ENCODE measurements at places on chromosomes 5 and 9.
A peak's percentile ranks its signal among the peaks of the same experiment; 100 is the strongest.

DNA sequence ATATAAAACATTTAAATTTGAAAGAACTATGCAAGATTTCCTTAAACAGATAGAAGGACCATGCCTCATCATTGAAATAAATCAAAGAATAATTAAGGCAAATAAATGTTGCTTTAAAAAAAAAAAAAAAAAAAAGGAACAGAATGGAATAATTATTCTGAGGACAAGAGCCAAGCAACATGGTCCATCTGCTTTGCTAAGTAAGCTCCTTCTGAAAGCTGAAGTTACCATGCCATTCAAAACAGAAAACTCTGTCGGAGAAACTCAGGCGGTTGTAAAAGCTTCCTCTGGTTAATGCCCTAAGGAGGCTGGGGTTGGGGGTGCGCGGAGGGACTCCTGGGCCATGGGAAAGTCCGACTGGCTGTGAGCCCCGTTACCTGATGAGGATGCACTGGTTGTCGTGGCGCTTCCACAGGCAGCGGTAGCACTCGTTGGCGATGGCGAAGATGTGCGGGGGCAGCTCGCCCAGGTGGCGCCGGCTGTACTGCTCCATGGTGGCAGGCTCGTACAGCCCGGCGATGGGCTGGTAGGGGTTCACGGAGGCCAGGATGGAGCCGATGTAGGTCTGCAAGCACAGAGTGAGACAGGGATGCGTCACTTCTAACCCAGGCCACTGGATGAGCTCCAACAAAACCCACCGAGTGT is 141.7 kb downstream of the MYO10 start:
- no peak for DNase-seq

- no peak for DNase-seq
Observed at GRCh38 chr5:173300389-173301047, 27.7 kb downstream of the STC2 start.

DNA sequence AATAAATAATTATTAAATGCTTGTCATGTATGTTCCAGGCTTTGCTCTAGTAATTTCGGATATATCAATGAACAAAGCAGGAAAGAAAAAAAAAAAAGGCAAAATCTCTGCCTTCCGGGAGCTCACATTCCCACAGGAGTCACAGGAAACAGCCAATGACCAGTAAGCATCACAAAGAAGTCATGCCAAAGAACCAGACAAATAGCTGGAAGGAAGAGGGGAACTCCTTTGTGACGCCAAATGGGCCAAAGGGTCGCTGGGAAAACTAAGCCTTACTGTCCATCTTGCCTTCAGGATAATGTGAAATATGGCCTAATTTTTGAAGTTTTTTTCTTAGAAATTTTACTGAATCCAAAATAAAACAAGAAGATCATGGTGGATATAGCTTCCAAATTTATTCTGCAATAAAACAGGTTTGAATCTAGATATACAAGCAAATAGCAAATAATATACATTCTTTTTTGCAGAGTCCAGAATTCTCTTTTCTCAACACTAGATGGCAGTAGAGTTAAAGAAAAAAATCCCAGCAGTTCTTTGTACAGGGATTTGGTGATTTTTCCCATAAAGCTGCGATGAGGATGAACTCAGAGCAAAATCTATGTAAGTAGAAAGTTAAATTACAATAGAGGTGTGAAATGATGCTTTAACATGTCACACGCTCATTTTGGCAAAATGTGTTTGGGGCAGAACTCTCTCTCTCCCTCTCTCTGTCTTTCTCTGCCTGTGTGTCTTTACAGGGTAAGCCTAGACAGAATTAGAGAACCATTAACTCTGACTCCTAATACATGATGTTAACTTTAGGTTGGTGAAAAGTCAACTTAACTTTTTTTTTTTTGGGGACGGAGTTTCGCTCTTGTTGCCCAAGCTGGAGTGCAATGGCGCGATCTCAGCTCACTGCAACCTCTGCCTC is 60.0 kb upstream of the TUT7 start:
- peak; percentile 66 for DNase-seq

DNA sequence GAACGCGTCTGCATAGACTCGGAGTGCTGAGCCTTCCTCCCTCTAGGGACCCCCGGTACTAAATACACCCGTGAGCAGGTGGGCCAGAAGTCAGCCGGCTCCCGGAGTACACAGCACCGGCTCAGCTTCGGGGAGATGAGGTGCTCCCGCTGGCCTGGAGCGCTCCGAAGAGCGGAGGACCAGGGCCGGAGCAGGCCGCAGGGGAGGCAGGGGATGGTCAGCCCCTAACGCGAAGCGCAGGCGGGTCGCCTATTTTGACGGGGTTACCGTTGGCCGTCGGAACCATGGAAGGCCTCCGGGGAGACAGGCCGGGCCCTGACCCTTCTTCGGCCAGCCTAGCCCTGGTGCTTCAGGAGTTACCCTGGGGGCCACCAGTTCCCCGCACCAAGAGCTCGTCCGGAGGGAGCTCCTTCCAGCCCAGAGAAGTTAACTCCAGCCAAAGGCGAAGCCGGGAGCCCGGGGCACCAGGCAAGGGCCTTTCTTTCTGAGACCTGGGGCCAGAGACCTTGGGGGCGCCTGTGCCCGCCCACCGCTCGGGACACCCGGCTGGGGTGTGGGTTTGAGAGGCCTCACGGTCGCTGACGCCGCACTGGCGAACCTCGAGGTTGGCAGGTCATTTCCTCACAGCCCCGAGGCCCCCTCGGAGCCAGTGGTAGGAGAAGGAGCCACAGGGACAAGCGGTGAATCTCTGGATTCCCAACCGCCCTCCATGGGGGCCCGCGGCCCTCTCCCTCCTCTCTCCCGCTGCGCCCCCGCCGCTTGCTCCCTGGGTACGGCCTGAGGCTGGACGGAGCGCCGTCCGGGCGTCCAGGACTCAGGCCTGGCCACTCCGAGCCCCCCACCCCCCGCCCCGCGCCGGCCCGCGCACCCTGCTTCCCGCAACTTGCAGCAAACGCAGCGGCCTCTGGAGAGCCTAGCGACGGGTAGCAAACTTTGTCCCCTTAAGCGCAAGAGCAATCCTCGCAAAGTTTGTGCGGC is 3.4 kb upstream of the IRX4 start:
- DNase-seq: no peak

DNA sequence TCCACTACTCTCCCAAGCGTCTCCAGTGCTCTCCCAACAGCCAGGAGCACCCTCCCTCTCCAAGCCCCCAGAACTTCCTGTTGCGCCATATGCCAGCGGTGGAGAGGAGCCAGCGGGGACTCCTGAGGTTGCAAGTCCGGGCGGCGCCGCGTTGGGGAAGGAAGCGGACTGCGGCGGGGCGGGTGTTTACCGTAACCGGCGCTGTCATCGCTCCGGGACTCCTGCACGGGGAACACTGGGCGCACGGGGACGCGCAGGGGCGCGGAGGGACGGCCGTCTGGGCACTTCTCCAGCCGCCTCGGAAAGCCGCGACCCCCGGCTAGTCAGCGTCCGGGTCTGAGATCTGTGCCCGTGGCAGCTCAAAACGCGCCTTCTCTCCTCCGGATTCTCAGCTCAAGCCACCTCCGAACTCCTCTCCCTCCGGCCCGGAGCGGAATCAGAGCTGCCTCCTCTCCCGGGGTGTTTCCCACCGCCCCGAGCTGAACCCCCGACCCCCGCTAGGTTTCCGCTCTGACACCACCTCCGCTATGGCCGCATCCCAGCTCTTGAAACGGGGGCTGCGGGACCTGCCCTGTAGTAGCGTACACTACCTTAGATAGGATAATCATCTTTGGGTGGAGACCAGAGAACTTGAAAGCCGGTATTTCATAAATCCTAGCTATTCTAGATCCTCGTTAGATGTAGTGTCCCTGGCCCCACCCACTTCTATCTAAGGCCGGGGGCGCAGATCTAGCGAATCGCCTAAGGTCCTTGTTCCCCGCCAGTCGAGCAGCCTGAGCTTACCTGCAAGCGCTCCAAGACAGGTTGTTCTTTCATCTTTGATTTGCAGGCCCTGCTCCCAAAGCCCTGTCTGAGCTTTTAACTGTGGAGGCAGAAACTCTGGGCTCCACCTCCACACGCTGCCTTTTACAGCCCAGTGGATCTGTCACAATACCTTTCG is at the start of gene TRPM6:
Gene TRPM6, minus strand, starts transcription at position 881 of the 940 bp plus-strand sequence. Its CDS starts 65 bp downstream, at position 816.
- DNase-seq: peak; percentile 81

GRCh38 chr5:61084658-61085057 is 77.6 kb downstream of the SMIM15 start:
- DNase-seq: no peak

- DNase-seq: no peak
Observed at GRCh38 chr9:110543631-110544051, 35.9 kb downstream of the SVEP1 start.

- DNase-seq: no peak
Observed at GRCh38 chr5:126094991-126095390, 328.2 kb upstream of the GRAMD2B start.

Data from GM03348 (cell line).